ENCODE measurements at places on chromosomes 7 and 10.
A peak's percentile ranks its signal among the peaks of the same experiment; 100 is the strongest.

DNA sequence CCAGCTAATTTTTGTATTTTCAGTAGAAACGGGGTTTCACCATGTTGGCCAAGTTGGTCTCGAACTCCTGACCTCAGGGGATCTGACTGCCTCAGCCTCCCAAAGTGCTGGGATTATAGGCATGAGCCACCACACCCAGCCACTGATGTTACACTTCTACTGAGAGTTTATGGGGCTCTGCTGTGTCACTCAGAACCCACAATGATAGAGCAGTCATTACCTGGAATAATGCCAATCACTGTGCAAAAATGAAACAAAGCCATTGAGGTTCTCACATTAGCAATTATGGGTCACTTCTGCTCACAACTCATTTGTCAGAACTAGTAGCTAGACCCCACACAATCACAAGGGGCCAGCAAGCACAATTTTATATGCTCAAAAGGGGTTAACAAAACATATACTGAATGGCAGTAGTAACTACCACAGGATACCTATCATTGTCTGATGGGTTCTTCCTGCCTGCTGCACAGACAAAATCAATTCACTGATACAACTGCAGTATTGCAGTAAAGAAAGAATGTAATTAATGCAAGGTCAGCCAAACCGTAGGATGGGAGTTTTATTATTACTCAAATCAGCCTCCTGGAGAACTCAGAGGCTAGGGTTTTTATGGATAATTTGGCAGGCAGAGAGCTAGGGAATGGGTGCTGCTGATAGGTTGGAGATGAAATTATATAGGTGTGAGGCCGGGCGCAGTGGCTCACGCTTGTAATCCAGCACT, 72.1 kb upstream of the TRIM24 start:
- DNase-seq: no peak

- no peak for DNase-seq
Measured at GRCh38 chr7:130987092-130987491, 253.1 kb upstream of the KLF14 start.

GRCh38 chr7:66727058-66727457, 13.5 kb upstream of the RABGEF1 start:
- DNase-seq: no peak

DNA sequence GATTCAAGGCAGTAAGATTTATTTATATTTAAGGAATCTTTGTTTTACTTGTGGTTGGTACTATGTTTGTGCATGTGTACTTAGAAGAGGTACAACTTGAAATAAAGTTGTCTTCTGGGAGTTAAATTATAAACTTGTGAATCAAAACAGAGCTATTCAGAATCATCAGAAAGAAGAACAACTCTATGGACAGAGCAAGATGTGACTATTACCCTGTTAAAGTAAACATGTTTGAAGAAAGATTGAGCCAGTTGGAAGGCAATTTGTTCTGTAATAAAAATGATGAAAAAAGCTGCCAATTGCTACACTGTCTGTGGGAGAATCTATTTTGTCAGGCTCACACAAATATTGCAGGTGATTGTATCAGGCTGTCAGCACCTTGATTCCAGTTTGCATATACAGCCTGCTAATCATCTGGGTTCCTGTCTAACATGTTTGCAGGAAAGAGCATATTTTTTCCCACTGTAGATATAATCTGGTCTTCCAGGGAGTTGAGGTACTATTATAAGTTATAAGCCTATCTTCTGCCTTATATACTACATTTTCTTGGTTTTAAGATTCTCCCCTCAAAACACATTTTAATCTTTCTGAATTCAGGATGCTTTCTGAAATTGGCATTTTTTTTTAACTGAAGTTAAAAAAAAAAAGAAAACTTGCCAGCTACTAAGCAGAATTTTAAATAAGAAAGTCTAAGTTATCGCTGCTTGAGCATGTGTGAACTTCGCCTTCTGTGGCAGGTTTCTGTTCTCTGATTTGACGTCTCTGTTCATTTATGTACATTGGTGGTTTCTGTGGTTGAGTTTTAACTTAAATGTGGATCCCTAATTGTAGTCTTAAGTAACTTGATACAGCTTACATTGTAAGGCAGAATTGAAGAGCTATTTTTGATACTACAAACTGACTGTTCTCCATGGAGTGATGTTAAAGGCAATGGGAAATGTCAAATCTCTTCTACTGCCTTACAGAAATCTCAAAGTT, 46.0 kb downstream of the ZNRF2 start:
- DNase-seq: peak; percentile 41

DNA sequence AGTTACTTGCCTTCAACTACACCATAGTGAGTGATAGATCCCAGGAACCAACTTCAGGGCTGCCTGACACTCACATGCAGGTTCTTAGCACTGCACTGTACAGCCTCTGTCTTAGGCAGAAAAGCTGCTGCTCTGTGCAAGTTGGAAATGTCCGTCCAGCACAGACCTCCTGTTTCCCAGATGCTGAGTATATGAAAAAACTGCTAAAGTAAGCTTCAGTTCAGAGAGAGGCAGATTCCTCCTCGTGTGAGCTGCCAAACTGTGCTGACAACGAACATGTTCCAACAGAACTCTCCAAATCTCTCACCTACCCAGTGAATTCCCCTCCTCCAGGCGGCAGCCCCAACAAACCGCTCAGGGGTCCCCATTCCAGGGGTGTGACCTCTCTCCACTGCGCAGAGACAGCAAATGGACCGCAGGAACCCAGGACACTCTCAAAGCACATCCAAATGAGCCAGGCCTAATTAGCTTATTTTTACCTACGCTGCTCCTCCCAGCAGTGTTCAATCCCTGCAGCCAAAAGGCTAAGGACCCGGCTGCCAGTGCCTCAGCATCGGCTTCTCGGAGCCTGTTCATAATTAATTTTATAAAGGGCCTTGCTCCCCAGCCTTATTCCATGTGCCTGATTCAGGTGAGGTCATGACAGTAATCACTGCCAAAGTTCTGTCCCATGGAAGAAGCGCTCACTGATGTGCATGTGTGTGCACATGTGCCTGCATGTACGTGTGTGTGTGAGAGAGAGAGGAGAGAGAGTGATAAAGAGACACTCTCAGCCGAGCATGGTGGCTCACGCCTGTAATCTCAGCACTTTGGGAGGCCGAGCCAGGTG, 159.5 kb upstream of the AUTS2 start:
- DNase-seq: no peak

DNA sequence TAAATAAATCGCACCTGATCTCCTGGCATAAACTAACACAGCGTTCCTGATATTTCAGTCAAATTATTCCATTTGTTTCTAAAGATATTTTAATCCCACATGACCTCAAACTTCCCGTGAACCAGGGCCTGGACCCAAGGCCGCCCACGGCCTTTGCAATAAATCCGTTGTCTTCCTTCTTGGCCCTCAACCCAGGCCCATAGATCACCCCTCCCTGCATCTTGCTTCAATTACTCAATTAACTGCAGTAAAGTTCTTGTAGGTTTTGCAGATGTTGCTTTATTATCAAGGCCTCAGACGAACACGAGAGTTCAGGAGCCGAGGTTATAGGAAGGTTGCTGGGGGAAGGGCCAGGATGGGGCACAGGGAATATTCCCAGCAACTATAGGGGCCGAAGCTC, 249.4 kb downstream of the RAB11FIP2 start:
- no peak for DNase-seq

DNA sequence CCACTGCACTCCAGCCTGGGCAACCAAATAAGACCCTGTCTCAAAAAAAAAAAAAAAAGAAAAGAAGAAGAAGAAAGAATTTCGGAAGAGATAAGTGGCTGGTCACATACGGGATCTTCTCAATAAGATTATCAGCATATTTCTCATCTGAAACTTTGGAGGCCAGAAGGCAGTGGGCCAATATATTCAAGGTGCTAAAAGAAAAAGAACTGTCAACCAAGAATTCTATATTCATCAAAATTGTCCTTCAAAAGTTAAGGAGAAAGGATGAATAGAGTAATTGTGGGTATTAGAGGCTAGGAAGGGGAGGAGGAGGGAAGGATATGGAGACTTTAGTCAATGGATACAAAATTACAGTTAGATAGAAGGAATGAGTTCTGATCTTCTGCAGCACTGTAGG, 43.9 kb upstream of the NANOS1 start:
- no peak for DNase-seq
